ENCODE measurements at places on chromosomes 2 and 18.

DNA sequence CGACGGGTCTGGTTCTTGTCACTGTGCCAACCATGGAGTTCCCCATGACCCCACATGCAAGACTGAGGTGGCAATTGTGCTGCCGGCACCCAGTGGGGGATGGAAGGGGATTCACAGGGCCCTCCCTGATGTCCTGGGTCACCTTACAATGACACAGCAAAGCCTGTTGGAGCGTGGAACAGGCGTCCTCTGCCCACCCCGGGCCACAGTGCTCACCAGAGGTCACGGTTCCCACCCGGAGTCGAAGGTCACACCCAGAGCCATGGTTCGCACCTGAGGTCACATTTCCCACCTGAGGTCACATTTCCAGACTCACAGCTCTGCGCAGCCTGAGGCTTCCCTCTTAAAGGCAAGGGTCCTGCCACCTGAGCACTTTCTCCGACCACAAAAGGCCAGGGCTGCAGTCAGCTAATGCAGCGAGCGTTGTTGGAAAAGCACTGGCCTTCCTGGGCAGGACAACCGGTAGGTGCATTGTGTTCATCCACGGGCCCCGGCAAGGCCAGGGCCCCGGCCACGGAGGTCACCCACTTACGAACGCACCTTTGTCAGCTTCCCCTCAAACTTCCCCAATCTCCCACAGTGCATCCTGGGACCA lies 24.0 kb downstream of the KIF1A start:
- no peak for DNase-seq

- peak; percentile 44 for DNase-seq
These were observed 85.4 kb upstream of the ALPP start for GRCh38 chr2:232293191-232293590.

DNA sequence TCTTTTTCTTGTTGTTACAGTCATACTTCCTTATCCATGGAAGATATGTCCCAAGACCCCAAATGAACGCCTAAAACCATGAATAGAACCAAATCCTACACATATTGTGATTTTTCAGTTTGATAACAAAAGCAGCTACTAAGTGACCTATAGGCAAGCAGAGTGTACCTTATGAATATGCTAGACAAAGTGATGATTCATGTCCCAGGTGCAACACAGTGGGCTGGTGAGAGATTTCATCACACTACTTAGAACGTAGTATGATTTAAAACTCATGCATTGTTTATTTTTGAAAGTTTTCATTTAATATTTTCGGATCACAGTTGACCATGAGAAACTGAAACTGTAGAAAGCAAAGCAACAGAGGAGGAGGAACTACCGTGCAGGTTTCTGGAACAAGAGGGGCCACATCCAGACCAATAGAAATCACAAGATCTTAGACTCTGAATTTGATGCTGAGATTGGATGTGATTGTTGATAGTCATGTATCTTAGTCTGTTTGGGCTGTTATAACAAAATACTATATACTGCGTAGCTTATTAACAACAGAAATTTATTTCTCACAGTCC lies 470.8 kb upstream of the VRK2 start:
- DNase-seq = no peak

GRCh38 chr2:157627594-157628476 lies 829 bp downstream of the ACVR1C start:
- peak; percentile 46 for DNase-seq

DNA sequence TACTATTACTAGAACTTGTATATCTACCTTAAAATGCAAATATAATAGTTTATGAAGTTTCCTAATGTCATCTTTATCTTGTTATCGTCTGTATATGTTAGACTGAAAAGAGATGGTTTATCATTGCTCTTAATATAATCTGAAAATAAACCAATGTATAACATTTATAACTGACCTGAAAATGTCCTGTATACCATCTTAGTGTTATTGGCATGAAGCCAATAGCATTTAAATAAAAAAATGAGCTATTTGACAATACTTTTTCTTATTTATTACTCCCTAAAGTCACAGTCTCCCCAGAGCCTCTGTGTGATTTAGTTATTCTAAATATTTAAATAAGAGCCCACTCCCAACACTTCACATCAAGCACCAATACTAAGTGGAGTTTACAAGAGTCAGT lies 1.8 kb downstream of the VWC2L start:
- DNase-seq = no peak

- no peak for DNase-seq
These were observed 21.1 kb upstream of the TMEM163 start for GRCh38 chr2:134739879-134740301.

DNA sequence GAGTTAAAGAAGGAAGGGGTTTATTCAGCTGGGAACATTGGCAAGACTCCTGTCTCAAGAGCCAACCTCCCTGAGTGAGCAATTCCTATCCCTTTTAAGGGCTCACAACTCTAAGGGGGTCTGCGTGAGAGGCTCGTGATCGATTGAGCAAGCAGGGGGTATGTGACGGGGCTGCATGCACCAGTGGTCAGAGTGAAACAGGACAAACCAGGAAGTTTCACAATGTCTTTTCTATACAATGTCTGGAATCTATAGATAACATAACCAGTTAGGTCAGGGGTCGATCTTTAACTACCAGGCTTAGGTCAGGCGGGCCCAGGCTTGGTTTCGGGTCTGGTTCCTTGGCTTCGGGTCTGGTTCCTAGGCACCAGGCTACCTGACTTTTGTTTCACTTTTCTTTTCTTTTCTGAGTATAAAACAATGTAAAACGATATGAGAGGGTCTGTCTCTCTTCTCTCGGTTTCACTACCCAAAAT lies 30.1 kb upstream of the LIPG start:
- DNase-seq = no peak

- DNase-seq = no peak
These were observed 95.2 kb upstream of the GULP1 start for GRCh38 chr2:188196343-188197008.

GRCh38 chr2:197576631-197577030 lies 60.8 kb downstream of the MOB4 start:
- no peak for DNase-seq

DNA sequence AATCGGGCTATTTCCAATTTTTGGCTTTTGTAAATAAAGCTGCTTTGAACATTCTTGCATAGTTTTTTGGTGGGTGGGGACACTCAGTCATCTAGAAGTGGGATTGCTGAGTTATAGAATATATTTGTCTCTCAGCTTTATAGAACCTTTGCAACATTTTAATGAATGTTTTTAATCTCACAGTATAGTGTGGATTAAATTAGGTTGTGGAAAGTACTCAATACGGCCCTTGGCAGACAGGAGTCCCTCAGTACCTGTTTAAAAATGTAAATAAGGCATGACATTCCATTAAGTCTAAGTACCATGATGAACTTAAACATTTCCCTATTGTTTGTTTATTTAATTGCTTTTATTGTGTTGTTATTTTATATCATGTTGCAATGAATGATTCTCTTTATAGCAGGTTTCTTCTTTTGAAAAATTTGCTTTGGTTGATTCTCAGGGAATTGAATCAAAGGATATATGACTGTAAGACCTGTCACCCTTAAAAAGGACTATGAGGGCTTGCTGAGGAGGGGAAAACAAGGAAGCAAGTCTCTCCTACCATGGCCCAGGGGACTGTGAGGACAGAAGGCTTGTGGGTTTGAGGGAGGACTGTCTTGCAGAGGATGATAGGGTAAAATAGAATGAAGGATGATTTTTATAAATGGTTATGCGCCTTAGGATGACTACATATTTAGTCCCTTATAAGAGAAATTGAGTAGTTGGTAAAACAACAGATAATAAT lies 165.1 kb downstream of the RPIA start:
- DNase-seq = no peak

DNA sequence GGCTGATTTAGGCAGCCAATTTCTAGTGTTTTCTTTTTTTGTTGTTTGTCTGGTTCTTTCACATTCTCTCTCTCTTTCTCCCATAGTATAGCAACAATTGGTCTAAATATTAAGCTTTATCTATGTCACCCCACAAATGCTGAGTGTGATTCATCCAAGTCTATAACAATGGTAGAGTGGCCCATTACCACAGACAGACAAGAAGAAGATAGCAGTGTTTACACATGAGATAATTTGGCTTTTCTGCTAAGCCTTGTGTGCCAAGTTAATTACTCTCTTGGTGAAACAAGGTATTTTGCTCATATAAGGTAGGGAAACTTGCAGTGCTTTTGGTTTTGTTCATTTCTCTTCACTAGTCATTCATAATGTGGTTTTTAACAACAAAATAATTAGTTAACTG lies 166.5 kb downstream of the SLC8A1 start:
- no peak for DNase-seq

DNA sequence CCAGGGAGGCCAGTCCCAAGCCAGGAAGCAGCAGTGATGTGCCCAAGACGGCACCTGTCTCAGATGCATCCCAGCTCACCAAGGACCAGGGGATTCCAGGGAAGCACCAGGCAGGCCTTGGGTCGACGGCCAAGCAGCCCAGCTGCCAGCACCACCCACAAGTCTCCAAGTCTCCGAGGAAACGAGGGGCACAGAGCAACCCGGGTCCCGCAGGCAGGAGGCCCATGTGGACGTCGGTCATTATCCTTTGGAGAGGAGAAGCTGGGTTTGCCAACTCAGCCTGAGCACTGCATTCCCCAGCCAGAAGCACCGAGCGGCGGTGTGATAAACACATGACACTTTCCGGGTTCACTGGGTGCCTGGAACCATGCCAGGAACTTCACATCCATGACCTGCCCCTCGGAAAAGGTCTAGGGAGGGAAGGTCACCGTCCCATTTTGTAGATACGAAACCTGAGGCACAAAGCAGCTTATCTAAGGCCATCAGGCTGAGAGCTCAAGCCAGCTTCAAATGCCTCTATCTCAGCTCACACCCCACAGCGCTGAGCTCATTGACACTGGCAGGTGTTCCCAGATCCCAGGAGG lies 104.5 kb downstream of the ZNF516 start:
- DNase-seq = no peak

GRCh38 chr2:27707462-27708256 lies 44.0 kb downstream of the SLC4A1AP start:
- DNase-seq = no peak

GRCh38 chr2:239734436-239735005 lies 290.6 kb downstream of the NDUFA10 start:
- no peak for DNase-seq

- DNase-seq = no peak
These were observed 25.1 kb downstream of the CDK15 start for GRCh38 chr2:201831469-201831868.

GRCh38 chr2:212959471-212960117 lies 191.8 kb downstream of the IKZF2 start:
- DNase-seq = no peak

- DNase-seq = peak; percentile 7
These were observed 81.6 kb upstream of the SALL3 start for GRCh38 chr18:78898066-78898465.

GRCh38 chr2:237060534-237061312 lies 25.0 kb upstream of the COPS8 start:
- DNase-seq = peak; percentile 77

DNA sequence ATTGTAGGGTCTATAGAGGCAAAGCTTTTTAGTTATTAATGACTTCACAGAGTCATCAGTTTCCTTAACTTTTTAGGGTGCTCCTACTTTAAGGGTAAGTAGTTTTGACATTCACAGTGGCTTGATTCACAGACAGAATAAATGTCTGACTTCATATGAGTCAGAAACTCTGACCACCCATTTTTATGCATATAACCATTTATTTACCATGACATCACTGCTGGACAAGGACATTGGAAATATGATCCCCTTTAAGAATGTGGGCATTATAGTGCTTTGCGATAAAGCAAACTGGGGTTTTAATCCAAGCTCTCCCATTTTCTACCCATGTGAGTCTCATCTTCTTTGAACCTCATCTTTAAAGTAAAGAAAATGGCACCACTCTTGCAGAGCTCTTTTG lies 162.0 kb upstream of the MC4R start:
- DNase-seq = no peak

DNA sequence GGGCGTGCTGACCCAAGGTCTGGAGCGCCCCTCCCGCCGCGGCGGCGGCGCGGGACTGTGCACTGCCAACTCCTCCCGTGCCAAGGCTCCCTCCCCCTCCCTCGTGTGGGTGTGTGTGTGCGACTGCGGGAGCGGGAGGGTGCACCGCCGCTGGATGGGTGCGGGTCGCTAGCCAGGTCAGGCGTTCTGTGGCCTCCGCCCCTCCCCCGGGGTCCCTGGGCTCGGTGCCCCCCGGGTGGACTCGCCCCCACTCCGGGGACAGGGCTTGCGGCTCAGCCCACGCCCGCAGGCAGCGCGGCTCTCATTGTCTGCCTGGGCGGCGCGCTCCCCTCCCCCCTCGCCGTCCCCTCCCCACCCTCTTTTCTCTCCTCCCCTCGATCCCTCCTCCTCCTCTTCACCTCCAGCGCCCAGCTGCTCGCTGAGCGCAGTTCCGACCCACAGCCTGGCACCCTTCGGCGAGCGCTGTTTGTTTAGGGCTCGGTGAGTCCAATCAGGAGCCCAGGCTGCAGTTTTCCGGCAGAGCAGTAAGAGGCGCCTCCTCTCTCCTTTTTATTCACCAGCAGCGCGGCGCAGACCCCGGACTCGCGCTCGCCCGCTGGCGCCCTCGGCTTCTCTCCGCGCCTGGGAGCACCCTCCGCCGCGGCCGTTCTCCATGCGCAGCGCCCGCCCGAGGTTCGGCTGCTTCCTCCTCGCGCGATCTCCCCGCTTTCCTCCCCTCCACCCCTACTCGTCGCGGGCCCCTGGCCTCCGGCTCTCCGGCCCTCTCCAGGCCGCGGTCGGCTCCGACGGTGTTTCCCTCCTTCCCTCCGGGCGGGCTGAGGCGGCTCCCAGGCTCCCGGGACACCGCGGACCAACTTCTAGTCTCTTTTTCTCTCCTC lies at the start of gene GATA6:
Gene GATA6 (plus strand): TSS at position 579 of the 878 bp plus-strand sequence. CDS start 1,556 bp downstream, outside the sequence.
- DNase-seq = peak; percentile 93

DNA sequence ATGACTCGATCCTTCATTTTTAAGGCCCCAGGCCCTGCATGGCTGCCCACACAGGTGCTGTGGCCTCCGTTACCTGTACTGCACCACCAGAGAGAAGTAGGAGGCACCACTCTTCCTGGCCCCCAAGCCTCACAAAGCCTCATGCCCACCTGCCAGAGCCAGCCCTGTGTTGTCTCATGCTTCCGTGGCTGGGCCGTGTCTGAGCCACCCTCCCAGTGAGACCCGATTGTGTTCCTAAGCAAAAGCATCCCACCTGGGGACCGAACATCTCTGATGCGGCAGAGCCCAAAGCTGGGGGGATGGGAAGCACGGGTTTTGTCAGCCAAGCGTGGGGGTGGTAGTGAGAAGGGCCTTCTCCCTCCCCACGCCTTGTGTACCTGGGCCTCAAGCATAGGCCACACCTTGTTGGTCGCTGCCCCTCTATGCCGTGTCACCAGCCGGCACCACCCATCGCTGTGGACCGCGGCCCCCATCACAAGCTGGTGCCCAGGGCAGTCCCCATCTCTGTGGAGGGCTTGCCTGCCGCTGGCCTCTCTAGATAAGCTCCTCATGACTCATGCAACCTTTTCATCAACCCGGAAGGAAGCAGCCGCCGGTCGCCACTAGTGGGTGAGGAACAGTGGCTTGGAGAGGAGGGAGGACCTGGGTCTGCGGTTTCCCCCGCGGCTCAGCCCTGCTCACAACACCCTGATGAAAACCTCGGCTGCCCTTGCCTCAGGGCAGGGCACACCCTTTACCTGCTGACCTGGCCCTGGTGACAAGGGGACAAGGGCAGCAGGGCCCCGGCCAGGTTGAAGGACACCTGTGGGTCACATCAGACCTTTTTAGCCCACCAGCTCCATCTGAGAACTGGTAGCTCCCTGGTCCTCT lies 2.7 kb upstream of the RNPEPL1 start:
- DNase-seq = peak; percentile 42
